ENCODE measurements at places on chromosomes 12 and 14.

DNA sequence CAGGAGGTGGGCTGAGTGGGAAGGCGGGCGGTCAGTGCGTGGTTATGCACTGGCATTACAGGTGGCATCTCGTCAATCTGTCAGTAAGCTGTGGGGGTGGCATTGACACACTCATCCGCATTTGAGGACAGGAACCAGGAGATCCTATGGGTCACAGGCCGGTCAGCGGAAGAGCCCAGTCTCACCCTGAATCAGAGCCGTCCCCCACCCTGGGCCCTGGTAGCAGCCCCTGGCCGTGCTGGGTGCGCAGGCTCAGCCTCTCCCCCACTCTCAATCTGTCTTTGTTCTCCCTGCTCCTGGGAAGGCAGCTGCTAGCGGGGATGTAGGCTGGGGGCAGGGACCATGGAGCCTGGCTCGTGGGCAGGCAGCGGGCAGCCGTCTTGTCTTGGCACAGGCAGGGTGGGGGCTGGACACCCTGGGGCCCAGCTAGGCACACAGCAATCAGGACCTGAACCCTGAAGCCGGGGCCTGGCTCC, 5.1 kb downstream of the INF2 start:
- DNase-seq: no peak

DNA sequence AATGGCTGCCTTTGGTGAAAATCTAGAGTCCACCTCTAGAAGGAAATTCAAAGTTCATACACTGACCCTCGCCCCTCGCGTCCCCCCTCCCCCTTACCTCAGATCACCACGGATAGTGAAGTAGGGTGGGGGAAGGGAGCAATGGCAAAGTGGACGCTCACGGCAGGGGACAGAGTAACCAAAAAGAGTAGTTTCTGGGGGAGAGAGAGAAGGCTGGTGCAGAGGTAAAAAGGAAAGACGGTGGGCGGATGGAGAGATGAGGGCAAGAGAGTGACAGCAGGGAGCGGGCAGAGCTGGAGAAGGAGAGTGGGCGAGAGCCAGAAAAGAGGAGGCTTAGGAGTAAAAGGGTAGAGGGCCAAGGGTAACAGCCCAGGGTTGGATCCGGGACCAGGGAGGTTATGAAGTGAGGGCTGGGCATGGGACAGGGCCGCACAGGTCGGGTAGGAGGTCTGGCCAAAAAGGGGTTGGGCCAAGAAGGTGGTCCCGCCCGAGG, 423 bp downstream of the ALDH6A1 start:
- no peak for DNase-seq

DNA sequence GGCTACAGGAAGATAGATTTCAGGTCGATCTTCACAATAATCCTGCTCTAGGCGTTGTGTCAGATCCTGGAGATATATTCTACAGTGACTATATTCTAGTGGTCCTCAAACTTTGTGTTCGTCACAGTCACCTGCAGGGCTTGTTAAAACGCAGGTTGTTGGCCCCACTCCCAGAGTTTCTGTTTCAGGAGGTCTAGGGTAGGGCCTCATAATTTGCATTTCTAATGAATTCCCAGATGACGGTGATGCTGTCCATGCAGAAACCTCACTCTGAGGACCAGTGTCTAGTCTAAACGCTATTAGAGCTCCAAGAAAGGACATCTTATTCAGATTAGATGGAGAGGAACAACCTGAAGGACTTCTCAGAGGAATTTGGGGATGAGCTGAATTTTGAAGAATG, 13.2 kb upstream of the SLC6A13 start:
- DNase-seq: no peak

GRCh38 chr12:101891462-101891971, 14.1 kb downstream of the DRAM1 start:
- DNase-seq: no peak
